ENCODE measurements at places on chromosomes 1 and 21. TPM values are rescaled to one million over a fixed set of nuclear protein-coding genes. Genes with fewer than 3 reads are reported as not detected.

Gene CHRM3
- total RNA-seq: 0.13 TPM

Gene RHBG
- total RNA-seq: not detected

Gene SDC3
- 35.6 TPM for total RNA-seq

Gene HSF2BP
- 1.0 TPM for total RNA-seq

Gene OR2L13
- not detected for total RNA-seq

Gene ANGPTL3
- not detected for total RNA-seq

Gene PCAT6
- total RNA-seq: 0.65 TPM

Gene SPRR4
- total RNA-seq: not detected

Gene S100A2
- 8.0 TPM for total RNA-seq

Gene C1orf141
- not detected for total RNA-seq

Gene NPHS2
- not detected for total RNA-seq

Gene BATF3
- total RNA-seq: 3.9 TPM

Gene PHLDA3
- 76.5 TPM for total RNA-seq

Gene CD53
- not detected for total RNA-seq

Gene OR2L5
- total RNA-seq: not detected

Gene CLCC1
- 16.3 TPM for total RNA-seq

Gene NKAIN1
- total RNA-seq: not detected

Gene CFHR5
- not detected for total RNA-seq

Gene MIXL1
- not detected for total RNA-seq

Gene CITED4
- total RNA-seq: 8.4 TPM

Gene C1orf167
- total RNA-seq: not detected

Gene CNR2
- not detected for total RNA-seq

Gene LYST
- 3.0 TPM for total RNA-seq

Gene PLA2G2C
- not detected for total RNA-seq

Gene SLAMF9
- not detected for total RNA-seq

Gene CD1D
- 17.6 TPM for total RNA-seq

Gene NBPF20
- 1.0 TPM for total RNA-seq

Gene KPRP
- total RNA-seq: not detected
